ENCODE measurements at places on chromosomes 6 and 20.

GRCh38 chr6:137488150-137489045 lies 5.8 kb downstream of the OLIG3 start:
- DNase-seq = no peak

DNA sequence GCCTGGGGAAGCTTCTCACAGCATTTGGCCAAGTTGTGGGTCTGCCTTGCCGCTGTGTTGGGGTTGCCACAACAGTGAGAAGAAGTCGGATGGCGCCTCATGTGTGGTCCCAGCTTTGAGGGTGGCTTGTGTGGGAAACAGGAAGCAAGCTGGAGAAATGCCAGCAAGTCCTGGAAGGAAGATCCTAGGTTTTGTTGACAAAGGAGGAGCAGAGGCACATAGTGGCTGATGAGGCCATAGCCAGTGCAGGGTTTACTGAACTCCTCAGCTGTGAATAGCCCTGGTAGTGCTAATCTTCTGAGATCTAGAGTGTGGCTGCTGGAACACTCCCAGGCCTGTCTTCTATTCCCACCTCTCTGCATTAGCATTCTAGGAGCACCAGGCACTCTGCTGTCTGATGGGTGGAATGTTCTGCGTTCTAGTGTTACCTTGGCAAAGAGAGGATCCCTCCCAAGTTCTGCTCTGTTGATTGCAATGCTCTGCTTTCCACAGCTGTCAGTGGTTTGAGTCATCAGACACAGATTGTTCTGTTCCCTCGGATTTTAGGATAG lies 25.2 kb downstream of the SNPH start:
- DNase-seq = no peak

DNA sequence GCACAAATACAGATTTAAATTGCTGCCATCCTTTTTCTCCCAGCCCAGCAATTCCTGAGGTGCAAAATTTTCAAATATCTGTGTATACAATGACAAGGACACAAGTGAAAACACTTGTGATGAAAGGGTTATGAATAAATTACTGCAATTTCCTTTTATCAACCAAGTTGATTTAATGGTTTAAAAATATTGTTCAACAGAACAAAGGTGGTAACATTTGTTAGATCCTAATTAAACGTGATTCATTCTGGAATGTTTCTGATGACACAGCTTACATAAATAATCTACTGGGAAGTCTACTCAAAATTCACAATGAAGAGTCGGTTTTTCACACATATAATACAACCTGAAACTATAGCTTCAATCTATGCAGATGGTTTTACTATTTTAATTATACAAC lies 17.1 kb downstream of the B4GALT5 start:
- DNase-seq = no peak

GRCh38 chr20:61041481-61041880 lies 210.6 kb upstream of the CDH4 start:
- DNase-seq = no peak

- no peak for DNase-seq
Observed at GRCh38 chr20:14878676-14879019, 541.2 kb upstream of the FLRT3 start.

DNA sequence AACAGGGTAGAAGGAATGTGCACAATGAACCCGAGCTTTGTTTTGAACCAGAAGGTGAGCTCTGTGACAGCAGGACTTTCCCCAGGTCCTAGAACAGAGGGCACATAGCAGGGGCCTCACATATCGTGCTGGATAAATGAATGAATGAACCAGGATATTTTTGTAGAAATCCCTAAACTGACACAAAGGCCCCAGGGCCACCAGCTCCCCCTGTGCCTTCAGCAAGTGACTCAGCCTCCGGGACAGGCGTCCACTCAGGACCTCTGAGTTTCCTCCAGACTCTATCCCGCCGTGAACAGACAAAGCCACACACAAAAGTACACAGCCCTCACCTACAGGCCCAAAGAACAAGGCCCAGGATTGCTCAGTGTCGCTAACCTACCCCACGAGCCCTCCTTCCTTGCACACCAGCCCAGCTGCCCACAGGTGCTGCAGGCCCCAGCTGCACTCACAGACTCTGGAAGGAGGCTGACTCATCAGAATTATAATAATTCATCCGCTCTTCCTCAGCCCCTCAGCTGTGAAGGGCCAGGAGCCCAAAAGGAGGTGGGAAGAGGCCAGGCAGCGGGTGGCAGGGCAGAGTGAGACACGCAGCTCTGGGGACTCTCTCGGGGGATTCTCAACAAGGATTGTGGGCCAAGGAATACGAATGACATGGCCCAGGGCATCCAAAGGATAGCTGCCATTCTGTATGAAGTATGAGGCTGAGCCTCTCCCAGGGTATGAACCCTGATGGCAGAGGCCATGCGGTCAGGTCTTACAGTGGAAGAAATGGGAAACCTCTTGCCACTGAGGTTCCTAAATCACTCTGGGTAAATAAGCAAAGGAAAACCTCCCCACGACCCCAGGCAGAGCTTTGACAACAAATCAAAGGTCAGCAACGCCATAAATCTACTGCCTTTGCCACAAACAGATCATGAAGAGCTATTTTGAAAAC lies 40.9 kb downstream of the SUMO4 start:
- DNase-seq = no peak

DNA sequence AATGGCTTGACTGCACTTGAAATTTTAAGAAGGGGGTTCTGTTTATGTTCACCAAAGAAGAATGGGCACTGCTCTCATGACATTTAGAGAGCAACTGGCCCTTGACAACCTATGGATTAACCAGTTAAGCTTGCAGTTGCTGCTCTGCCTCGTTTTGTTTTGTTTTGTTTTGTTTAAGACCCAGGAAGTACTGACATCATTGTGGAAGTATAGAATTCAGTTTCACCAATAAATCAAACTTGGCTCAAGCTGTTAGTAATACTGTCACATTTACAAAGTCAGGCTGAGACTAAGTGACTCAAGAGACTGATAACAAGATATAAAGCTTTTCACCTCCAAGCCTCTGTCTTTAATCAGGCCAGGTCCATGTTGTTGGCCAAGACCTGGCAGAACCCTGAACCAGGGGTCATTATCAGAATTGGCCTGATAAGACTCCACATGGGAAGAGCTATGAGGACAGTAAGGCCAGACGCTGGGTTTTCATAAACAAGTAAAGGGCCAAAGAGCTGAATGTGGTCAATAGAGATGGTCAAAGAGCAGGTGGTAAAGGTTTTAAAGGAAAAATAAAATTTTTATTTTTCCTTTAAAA lies 99.4 kb upstream of the VGLL2 start:
- DNase-seq = no peak

DNA sequence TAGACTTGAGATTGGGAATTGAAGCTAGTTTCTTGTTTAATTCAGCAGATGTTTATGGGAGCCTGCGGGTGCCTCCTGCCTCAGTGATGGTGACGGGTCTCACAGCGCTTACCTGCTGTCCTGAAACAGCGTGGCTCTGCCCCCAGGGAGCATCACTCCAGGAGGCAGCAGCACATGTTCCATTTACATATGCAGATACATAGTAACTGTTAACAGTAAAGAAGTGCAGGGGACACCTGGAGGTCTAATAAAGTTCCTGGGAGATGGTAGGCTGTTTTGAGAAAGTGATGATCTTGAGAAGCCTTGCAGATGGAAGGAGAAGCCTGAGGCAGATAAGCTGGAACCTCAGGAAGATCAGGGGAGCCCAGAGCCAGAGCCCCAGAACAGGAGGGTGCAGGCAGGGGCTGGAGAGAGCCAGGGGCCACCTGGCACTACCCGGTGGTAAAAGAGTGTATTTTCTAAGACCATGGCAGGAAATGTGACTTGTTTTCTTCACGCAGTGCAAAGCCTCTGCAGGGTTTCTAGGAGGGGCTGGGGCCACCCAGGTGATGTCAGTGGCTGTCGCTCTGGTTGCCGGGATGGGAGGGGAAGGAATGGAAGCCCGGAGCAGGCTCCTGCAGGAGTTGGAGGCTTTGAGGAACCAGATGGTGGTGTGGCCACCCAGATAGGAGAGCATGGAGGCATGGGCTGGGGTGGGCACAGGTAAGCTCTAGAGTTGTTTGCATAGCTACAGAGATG lies 24.2 kb upstream of the KIF25 start:
- DNase-seq = no peak

DNA sequence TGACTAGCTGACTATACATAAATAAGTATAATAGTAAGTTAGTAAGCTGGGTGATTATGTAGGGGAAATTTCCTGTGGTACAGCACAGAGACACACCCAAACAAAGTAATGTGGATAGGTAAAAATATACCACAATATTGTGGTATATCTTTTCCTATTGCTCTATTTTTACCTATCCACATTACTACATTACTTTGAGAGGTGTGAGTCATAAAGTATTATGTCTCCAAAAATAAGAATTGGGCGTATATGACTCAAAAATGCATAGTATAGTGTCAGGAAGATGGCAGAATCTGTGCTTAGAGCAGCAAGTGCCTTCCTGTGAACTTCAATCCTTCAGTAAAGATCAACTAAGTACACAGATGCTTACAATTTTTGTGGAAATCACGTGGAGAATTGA lies 2.7 kb upstream of the SIRPG start:
- no peak for DNase-seq

DNA sequence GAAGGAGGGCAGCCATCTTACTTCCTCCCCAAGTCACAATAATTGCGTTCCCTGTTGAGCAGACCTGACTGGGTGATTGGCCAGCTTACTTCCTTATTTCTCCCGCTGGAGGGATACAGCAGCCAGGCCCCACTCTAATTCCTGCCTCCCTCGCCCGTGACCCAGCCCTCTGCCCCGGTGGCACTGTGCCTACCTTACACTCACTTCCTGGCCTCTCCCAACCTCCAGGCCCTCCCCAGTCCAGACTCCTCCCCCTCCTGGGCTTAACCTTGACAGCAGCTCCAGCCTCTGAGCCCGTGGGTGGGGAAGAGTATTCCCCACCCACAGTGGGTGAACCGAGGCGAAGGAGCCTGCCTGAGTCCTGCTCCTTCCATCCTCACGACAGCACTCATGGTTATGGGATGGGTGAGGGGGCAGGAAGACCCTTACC lies 3.0 kb downstream of the BAK1 start:
- DNase-seq = no peak

DNA sequence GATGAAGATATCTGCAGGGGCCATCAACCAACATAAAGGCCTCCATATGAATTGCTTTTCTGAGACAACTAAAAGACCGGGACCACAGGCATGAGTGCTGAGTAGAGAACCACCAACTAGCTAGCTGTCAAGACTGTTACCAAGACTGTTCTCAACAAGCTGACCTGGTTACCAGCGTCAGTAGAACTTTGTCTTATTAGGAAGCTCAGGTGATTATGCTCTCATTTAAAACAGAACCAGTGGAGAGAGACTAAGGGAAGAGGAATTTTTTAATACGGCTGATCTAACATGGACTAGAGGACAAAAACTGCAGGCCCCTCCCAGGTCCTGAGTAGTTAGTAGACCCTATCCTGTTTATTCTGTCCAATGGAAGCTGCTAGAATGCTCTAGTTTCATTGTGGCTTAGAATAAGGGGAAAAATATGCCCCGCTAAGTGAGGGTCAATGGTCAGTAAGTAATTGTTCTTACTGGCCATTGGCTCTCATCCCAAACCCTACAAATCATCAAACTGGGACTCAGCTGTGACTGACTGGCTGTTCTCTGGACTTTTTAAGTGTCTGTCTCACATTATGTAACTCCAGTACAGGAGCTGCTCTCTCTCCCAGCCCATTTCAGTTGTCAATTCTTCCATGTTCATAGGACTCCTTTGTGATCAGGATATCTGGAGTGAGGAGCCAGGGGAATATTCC lies 3.8 kb upstream of the DYNLRB1 start:
- no peak for DNase-seq

DNA sequence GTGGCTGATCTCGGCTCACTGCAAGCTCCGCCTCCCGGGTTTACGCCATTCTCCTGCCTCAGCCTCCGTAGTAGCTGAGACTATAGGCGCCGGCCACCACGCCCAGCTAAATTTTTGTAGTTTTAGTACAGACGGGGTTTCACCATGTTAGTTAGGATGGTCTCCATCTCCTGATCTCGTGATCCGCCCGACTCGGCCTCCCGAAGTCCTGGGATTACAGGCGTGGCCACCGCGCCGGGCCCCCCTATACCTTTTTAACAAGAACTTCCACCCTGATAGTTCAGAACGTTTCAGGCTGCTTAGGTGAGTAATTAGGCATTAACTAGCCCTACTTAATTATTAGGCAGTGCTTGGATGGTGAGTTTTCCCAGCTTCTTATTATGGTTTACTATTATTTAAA lies 552.5 kb downstream of the BCKDHB start:
- DNase-seq = no peak

DNA sequence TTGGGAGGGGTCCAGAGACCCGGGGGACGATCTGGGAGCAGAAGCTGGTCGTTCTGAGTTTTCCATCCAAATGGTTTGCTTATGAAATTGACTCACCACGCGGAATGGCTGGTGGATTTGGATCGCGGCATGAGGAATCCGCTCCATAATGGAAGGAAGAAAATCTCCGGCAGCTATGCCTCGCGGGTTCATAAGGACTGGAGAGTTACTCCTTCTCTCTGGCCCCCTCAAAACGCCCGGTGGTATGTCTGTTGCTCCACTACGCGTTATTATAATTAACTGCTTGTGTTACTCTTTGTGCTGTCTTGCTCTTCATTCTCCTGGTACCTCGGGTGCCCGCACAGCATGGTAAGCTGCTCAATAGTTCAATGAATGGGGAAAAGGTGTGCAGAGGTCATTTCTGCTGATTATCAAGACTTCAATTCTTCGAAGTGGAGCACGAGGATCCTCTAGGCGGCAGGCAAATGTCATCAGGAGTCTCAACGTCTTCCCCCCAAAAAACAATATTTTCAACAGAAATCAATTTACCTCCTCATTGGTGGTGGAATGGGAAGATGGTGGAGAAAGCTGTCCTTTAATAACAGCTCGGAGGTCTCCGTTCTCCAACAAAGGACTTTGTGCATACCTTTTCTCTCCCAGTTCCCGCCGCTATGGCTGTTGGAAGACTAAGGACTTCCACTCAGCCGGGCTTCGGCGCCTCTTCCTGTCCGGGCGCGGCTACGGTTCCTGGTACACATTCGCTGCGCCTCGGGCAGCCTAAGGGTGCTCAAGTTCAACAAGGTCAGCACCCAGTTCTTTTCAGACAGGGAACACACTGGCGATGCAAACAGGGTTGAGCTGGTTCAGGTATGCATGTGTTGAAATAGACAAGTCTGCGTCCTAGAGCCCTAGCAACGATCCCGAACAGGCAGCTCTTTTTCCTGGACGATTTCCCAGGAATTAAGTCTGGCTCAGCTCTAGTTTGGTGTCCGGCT lies 9.2 kb upstream of the PRSS16 start:
- no peak for DNase-seq

GRCh38 chr6:135664527-135664926 lies 167.0 kb upstream of the AHI1 start:
- DNase-seq = no peak

GRCh38 chr6:47292944-47293343 lies 16.8 kb downstream of the TNFRSF21 start:
- DNase-seq = no peak
